ENCODE measurements at places on chromosomes 2 and 18.
A peak's percentile ranks its signal among the peaks of the same experiment; 100 is the strongest.

GRCh38 chr2:43100883-43101662 lies 125.3 kb downstream of the ZFP36L2 start:
- peak; percentile 10 for DNase-seq

GRCh38 chr2:58515827-58516573 lies 274.9 kb upstream of the FANCL start:
- DNase-seq: no peak

DNA sequence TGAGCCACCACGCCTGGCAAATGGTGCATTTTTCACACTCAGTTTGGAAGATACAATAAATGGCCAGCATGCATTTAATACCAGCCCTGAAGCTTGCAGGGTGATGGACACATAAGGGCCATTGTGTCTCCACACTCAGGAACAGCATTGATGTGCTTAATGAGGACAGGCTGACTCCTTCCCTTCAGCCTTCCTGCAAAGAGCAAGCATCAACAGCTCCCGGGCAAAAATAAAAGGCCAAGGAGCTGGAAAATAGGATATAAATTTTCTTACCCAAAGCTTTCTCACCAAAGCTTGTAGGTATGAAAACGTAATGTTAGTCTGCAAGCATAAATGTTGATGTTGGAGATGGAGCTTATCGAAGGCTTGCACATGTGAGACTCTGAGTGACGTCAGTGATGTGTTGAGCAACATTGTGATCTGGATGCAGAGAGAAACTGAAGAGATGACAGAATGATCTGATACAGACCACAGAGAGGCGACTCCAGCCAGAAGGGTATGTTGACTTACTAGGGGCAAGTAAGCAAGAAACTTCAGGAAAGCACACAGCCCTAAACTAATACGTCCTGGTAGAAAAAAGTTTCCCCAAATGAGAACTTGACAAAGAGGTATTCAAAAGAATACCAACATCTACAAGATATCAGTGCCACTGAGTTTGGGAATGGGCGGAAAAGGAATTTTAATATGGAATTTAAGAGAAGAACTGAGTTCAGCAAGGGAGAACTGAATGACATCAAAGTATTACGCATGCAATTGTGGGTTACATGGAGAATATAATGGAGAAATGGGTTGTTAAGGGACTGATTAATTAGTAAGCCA lies 256.5 kb downstream of the TGIF1 start:
- DNase-seq: no peak

- no peak for DNase-seq
Measured at GRCh38 chr2:61575447-61575859, 37.3 kb upstream of the XPO1 start.

GRCh38 chr2:127463155-127463991 lies 45.1 kb downstream of the PROC start:
- peak; percentile 5 for DNase-seq

- no peak for DNase-seq
Measured at GRCh38 chr2:221399183-221399582, 172.9 kb downstream of the EPHA4 start.

DNA sequence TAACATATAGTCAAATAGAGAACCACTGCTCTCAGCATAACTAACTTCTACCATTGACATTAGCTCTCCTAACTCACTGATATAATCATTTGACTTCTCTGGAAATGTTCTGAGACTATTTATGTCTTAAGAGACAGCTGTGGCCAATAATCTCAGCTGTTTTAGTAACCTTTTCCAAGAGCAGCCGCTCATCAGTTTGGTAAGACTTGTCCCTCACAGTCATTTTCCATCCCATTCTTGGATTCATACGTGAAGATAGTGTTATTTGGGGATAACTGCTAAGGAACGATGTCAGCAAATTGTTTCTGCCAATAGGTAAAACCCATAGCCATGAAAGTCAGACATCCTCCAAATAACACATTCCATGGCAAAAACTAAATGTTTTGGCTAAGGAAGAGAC lies 127.8 kb downstream of the LNPK start:
- DNase-seq: no peak

DNA sequence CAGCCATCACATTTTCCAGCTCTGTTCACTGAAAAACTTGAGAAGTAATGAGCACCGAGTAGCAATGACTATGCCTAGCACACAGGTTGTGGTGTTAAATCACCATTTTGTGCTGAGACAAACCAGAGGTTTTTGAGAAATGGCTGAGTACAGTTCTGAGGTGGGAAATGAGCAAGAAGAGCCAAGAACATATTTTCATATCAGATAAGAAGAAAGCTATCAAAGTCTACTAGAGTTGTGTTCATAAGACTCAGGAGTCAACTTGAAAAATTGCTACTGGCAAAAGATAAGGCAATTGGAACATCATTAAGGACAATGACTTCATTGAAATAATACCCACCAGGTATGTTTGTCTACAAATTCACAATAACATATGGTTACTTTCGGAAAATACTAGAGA lies 108.1 kb downstream of the RIT2 start:
- no peak for DNase-seq

GRCh38 chr2:37326285-37326684 lies 1.7 kb upstream of the PRKD3 start:
- no peak for DNase-seq

- no peak for DNase-seq
Measured at GRCh38 chr2:235026649-235027557, 75.1 kb downstream of the SH3BP4 start.

- no peak for DNase-seq
Measured at GRCh38 chr2:142580691-142581090, 296.8 kb upstream of the KYNU start.

DNA sequence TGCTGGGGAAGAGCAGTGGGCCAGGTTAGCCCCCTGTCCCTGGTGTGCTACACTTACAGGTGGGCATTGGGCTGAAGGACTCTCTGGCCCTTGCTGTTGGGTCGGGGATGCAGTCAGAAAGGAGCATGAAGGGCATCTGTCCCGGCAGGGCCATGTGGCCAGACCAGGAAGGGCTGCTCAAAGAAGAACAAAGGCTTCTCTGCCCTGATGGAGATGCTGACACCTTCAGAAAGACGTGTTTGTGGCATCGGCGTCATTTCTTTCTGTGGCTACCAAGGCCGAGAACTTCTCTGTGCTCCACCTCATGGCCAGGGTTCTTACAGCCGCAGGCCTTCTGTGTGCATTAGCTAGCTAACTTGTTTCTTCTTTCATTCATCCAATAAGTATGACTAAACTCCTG lies 239.1 kb downstream of the FAM210A start:
- no peak for DNase-seq

DNA sequence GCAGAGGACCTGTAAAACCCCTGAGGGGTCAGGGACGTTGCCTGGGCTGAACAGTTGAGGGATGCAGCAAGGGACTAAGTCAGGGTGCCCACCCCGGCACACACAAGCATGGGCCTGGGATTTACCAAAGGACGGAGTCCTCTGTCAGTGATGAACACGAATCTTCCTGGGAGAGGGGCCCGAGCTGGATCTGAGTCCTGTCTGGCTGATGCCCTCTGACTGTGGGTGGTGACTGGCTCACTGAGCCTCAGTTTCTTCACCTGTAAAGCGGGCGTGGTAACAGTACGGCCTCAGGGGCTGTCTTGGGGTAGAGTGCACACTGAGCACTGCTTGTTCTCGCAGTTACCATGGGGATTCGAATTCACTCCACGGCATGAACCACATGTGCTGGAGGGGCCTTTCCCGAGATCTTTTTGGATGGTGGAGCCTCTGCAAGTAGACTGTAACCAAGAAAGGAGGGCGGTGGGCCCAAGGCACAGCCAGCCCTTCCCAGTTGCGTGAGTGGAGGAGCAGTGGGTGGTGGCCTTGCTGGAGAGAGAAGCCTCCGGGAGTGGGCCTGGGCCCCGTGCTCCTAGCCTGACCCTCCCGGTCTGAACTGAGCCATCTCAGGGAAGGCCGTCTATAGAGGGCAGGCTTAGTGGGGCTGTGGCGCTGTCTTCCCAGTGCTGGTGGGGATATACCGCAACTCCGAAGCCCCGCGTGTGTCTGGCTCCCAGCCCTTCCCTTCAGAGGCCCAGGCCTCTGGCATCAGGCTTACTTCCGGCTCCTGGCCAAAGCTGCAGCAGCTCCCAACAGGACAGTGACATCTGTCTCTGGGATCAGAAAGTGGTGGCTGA lies 130.8 kb upstream of the HS6ST1 start:
- DNase-seq: no peak

DNA sequence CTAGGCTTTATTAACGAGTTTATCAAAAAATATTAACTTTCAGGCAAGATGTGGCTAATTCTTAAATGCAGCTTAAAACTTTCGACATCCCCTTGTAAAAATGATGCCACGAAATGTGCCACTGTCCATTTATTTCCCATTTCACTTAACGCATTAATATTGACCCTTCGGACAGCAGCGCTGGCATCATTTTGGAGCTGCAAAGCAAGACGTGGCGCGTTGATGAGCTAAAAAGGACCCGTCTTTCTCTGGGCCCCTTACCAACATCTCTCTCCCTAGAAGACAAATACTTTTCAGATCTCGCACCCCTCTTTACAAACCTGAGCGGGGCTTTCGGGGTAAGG lies 367.9 kb downstream of the MTX2 start:
- no peak for DNase-seq

DNA sequence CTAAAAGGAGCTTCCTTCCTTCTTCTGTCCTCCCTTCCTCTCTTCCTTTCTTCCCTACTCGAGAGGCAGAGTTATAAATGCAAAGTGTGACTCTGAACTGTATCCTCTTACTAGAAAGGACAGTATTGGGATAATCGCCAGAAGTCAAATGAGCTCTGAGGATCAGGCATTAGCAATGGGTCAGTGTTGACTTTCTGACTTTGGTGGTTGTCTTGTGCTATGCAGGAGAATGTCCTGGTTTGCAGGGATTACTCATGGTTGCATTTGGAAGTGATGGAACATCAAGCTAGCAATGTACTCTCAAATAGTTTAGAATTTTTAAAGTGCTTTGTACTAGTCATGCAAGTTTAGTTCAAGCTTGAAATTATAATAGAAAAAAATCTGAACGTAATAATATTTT lies 115.6 kb downstream of the TXNL1 start:
- no peak for DNase-seq

- no peak for DNase-seq
Measured at GRCh38 chr18:75336767-75337166, 90.7 kb downstream of the SMIM21 start.

GRCh38 chr18:39058386-39059000 lies 1492.9 kb upstream of the CELF4 start:
- no peak for DNase-seq

DNA sequence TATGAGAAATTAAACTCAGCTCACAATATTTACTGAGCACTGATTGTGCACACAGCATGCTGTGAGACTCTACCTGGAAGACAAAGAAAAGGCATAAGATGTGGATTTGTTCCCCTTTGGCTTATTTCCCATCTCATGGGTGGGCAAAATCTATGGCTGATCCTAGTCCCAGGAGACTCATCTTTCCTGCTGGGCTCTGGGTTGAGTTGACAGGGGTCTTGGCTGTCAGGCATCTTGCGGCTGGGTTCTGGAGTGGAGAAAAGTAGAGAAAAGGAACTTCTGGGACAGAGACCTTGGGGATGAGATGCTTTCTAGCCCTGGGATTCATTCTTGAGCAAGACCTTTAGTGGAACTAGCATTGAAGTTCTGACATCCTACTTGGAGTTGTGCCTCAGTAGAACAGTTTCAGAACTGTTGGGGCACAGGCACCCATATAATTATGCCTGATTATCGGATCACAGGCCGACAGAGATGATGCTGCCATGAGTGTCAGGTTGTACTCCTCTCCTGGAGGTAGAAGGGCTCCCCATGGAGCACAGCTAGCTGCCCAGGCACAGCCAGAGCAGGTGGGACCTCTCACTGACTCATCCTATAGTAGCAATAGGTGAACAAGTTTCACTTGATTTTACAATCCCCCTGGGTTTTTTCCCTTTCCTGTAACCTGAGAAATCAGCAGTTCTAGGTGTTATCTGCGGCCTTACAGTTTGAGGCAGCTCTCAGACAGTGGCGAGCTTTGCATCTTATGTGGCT lies 260.9 kb downstream of the CYRIA start:
- DNase-seq: no peak

All from activated gamma-delta T cell (primary cell).